ENCODE measurements at places on chromosomes 13 and 19. TPM values are rescaled to one million over a fixed set of nuclear protein-coding genes. Genes with fewer than 3 reads are reported as not detected.

Gene PPP6R1
- 50.2 TPM for polyA plus RNA-seq

DNA sequence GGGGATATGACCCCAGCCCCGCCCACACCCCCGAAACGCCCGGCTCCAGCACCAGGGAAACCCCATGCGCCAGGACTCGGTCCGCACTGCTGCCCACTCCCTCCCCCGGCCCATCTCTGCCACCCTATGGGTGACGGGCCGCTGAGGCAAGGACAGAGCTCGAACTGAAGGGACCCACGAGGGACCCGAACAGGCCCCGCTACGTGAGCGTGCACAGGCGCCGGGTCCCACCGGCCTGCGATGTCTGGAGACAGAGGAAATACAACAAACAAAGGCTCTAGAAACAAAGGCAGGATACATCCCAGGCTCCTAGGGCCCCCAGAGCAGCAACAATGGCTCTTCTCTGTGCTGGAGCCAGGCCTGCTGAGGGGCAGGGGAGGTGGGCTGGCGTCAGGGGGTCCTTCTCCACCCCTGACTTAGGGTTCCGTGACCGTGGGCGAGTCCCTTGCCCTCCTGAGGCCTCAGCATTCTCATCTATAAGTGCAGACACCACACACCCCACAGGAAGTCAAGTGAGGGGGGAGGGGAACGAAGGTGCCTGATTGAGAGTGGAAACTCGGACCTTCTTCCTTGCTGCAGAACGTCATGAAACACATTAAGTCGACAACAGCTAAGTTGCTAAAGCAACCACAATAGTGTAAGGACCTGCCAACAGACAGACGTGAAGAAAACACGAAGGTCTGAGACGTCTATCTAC lies 3.1 kb downstream of the ABHD17A start:
- peaks cover 12% of the 10 kb centered on the region for H3K36me3 ChIP-seq
- DNase-seq, result no peak
- no peaks in the 10 kb centered on the region for H3K27me3 ChIP-seq
- H3K27ac ChIP-seq, result no peak overlapping the region

DNA sequence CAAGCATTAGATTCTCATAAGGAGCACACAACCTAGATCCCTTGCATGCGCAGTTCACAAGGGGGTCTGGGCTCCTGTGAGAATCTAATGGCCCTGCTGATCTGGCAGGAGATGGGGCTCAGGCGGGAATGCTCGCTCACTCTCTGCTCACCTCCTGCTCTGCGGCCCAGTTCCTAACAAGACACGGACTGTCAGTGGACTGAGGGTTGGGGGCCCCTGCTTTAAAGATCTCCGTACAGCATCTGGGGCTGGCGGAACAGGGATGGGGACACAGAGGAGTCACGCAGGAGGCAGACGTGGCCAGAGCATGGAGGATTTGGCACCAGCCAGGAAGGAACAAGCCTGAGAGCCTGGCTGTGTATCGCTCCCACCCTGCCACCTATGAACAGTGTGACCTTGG lies 37.3 kb upstream of the ZNF536 start:
- no peak for DNase-seq
- H3K36me3 ChIP-seq, result no peaks in the 10 kb centered on the region
- H3K27me3 ChIP-seq, result no peaks in the 10 kb centered on the region
- no peak overlapping the region for H3K27ac ChIP-seq
- no peak overlapping the region for H3K4me3 ChIP-seq

- peak overlapping the region; percentile 42 for H3K4me3 ChIP-seq
- no peak overlapping the region for H3K27ac ChIP-seq
- peaks cover 3% of the 10 kb centered on the region for H3K4me1 ChIP-seq
- peaks cover 71% of the 10 kb centered on the region for H3K27me3 ChIP-seq
- no peaks in the 10 kb centered on the region for H3K36me3 ChIP-seq
- DNase-seq, result no peak
These were observed 5.5 kb upstream of the POU4F1 start for GRCh38 chr13:78608688-78609463.

DNA sequence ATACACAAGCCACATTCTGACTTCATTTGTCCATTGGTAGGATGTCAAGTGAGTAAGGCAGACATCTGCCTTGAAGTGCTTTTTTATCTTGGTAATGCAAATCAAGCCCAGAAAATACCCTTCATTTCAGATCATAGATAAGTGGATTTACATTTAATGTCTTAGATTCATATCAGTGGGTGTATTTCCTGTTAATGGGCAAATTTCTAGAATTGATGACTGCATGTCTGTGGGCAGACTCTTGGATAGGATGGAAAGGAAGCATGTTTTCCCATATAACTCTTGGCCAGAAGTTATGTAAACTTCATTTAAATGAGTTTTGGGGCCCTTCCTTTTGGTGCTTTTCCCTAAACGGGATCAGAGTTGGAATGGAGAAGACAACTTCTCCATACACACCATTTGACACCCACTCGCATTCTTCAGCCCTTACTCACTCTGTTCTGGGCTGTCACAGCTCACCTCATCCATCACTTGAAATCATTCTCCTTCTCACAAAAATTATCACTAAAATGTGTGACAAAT lies 154.6 kb downstream of the FLT1 start:
- H3K4me1 ChIP-seq, result peaks cover 35% of the 10 kb centered on the region
- H3K27ac ChIP-seq, result no peak overlapping the region
- H3K27me3 ChIP-seq, result no peaks in the 10 kb centered on the region
- peak; percentile 66 for DNase-seq
- H3K4me3 ChIP-seq, result no peak overlapping the region

- H3K27me3 ChIP-seq, result no peaks in the 10 kb centered on the region
- peak overlapping the region; percentile 92 for H3K27ac ChIP-seq
- no peaks in the 10 kb centered on the region for H3K36me3 ChIP-seq
- peak overlapping the region; percentile 54 for H3K4me3 ChIP-seq
These were observed 31.7 kb downstream of the DNAJC15 start for GRCh38 chr13:43054803-43055802.

Measured in IMR-90 (cell line).